ENCODE measurements at places on chromosomes 13 and 19. TPM values are rescaled to one million over a fixed set of nuclear protein-coding genes. Genes with fewer than 3 reads are reported as not detected.

The METTL21C gene
- total RNA-seq, result not detected

The ZNF772 gene
- 1.4 TPM for total RNA-seq

The ZNF221 gene
- total RNA-seq, result 0.42 TPM

The KDELR1 gene
- 400 TPM for total RNA-seq

The CFAP97D2 gene
- total RNA-seq, result not detected

The VAV1 gene
- total RNA-seq, result 7.9 TPM

The SLC27A5 gene
- total RNA-seq, result 28.4 TPM

The LRG1 gene
- total RNA-seq, result 0.12 TPM

The FAM124A gene
- total RNA-seq, result 2.0 TPM

The MEIOSIN gene
- 0.06 TPM for total RNA-seq

All from A549 treated with Mapracorat at 1 μM for 4 hours (cell line).